Upper lobe of right lung (tissue), 1 donor: ENCODE measurements at places on chromosomes 16 and 17. TPM values are rescaled to one million over a fixed set of nuclear protein-coding genes. Genes with fewer than 3 reads are reported as not detected.

GRCh38 chr17:72199256-72199655, 78.4 kb downstream of the SOX9 start:
- no peaks in the 10 kb centered on the region for H3K36me3 ChIP-seq
- H3K4me1 ChIP-seq = no peaks in the 10 kb centered on the region
- H3K27me3 ChIP-seq = peaks cover 5% of the 10 kb centered on the region
- DNase-seq = no peak

GRCh38 chr17:57092779-57093178, 7.7 kb downstream of the AKAP1 start:
- no peaks in the 10 kb centered on the region for H3K36me3 ChIP-seq
- DNase-seq = no peak
- H3K27ac ChIP-seq = peak overlapping the region; percentile 36

Gene CACNG5
- total RNA-seq = not detected

- H3K4me3 ChIP-seq = no peak overlapping the region
- H3K27me3 ChIP-seq = no peaks in the 10 kb centered on the region
- H3K27ac ChIP-seq = no peak overlapping the region
These were observed 47.4 kb upstream of the PSMD7 start for GRCh38 chr16:74249254-74249653.

GRCh38 chr17:3482852-3483251, 7.1 kb downstream of the ASPA start:
- H3K27me3 ChIP-seq = no peaks in the 10 kb centered on the region
- no peak overlapping the region for H3K4me3 ChIP-seq
- H3K27ac ChIP-seq = no peak overlapping the region
- H3K4me1 ChIP-seq = no peaks in the 10 kb centered on the region
- no peak for DNase-seq

DNA sequence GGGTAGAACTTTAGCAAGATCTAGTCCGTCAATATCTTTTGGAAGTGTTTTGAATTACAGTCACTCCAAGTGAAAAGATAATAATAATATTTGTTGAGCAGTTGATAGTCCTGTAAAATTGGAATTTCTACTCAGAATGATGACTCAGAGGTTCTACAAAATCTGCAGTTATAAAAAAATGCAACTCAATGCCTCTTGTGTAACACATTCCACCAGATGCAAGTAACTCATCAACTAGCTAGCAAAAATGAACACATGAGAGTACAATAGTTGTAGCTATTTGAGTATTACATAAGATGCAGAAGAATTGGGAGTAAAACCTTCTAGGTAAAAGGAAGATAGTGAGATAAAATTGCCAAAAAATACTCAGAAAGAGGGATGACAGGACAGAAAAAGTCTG, 177.2 kb downstream of the CDH8 start:
- no peaks in the 10 kb centered on the region for H3K27me3 ChIP-seq
- H3K4me1 ChIP-seq = no peaks in the 10 kb centered on the region
- no peak overlapping the region for H3K4me3 ChIP-seq
- H3K27ac ChIP-seq = no peak overlapping the region

GRCh38 chr16:57805176-57805575, 2.9 kb upstream of the KIFC3 start:
- H3K27me3 ChIP-seq = no peaks in the 10 kb centered on the region
- H3K27ac ChIP-seq = no peak overlapping the region
- DNase-seq = no peak

DNA sequence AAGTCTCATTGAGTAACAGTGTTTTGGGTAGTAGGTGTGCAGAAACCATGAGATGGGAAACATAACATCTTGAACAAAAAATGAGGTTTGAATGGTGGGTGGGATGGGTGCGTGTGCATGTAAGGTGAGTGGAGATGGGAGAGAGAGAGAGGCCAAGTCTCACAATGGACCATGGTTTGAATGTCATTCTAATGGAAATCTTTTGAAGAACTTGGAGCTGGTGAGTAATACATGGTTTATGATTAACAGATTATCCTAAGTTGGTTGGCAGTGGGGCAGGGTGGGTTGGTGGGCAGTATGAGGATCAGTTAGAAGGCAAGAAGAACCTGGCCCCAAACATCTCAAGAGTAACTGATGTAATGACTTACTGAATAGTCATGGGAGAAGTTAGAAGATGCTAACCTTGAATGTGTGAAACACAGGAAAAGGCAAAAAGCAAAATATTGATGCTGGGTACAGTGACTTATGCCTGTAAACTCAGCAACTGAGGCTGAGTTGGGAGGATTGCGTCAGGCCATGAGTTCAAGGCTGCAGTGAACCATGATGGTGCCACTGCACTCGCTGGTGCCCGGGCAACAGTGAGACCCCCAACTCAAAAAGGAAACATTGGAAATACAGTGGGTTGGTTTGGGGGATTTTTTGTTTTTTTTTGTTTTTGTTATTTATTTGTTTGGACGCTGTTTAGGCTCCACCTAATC, 32.7 kb downstream of the ZNF207 start:
- H3K27me3 ChIP-seq = no peaks in the 10 kb centered on the region
- H3K4me1 ChIP-seq = no peaks in the 10 kb centered on the region
- no peak overlapping the region for H3K27ac ChIP-seq
- no peak for DNase-seq
- peaks cover 46% of the 10 kb centered on the region for H3K36me3 ChIP-seq

Gene NPIPA3
- 3.2 TPM for total RNA-seq

GRCh38 chr17:46984341-46984740, 5.3 kb upstream of the RPRML start:
- H3K4me1 ChIP-seq = peaks cover 4% of the 10 kb centered on the region
- H3K36me3 ChIP-seq = no peaks in the 10 kb centered on the region
- H3K27ac ChIP-seq = no peak overlapping the region
- H3K27me3 ChIP-seq = peaks cover 19% of the 10 kb centered on the region

- H3K27me3 ChIP-seq = no peaks in the 10 kb centered on the region
- DNase-seq = peak; percentile 94
- H3K4me1 ChIP-seq = peaks cover 46% of the 10 kb centered on the region
- H3K27ac ChIP-seq = peak overlapping the region; percentile 99
- H3K36me3 ChIP-seq = peaks cover 5% of the 10 kb centered on the region
These were observed 2.8 kb downstream of the KDM6B start for GRCh38 chr17:7836596-7837407.

DNA sequence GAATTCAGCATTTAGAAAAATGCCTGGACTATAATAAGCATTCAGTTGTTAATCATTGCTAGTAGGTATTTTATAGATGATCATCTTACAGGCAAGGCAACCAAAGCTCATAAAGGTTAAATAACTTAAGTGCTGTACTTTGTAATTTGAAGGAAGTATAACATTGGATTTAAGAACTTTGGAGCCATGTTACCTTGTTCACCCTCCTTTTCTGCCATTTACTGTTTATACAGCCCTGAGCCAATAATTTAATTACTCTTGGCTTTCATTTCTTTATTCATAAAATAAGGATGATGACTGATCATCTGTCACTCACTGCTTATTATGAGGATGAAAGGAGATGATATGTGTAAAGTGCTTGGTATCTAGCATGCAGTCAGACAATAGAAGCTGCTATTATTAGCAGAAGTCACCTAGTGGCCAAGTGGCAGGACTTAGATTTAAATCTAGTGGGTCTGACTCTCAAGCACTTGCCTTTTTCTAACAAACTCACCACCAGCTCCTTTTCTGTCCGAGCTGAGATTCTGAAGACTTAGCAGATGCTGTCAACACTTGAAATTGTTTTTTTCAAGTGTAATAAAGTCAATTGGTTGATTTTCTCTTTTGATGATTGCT, 18.3 kb upstream of the DDX52 start:
- no peak overlapping the region for H3K4me3 ChIP-seq
- H3K4me1 ChIP-seq = no peaks in the 10 kb centered on the region
- H3K27me3 ChIP-seq = no peaks in the 10 kb centered on the region
- no peak overlapping the region for H3K27ac ChIP-seq
- DNase-seq = no peak
- no peaks in the 10 kb centered on the region for H3K36me3 ChIP-seq

Gene LLGL2
- total RNA-seq = 133 TPM

- peaks cover 8% of the 10 kb centered on the region for H3K36me3 ChIP-seq
- DNase-seq = peak; percentile 56
- H3K27me3 ChIP-seq = no peaks in the 10 kb centered on the region
These were observed 20.1 kb downstream of the MPRIP start for GRCh38 chr17:17062356-17062755.

DNA sequence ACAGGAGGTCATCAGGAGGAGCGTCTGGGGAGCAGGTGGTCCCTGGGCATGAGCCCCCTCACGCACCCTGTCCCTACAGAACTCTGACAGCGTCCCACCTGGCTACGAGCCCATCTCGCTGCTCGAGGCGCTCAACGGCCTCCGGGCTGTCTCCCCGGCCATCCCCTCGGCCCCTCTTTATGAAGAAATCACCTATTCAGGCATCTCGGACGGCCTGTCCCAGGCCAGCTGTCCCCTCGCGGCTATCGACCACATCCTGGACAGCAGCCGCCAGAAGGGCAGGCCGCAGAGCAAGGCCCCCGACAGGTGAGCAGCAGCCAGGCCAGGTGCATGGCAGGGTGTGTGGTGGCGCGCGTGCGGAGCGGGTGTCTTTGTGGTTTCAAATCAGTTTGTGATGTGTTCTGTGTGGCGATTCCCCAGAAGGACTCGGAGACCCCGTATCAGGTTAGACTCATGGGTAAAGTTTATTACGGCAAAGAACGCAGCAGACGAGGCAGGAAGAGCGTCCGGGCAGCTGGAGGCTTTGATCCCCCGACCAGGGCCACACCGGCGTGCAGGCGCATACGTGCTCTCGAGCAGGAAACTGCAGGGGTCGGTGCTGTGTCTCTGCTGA, 11.8 kb upstream of the NUDT16L1 start:
- H3K27me3 ChIP-seq = no peaks in the 10 kb centered on the region
- H3K4me1 ChIP-seq = peaks cover 23% of the 10 kb centered on the region
- peaks cover 63% of the 10 kb centered on the region for H3K36me3 ChIP-seq
- no peak overlapping the region for H3K4me3 ChIP-seq

Gene MRTFB
- 54.7 TPM for total RNA-seq
